ENCODE measurements at places on chromosomes 7 and 10.

- peak; percentile 95 for DNase-seq
These were observed 730.6 kb upstream of the IGFBP3 start for GRCh38 chr7:46651561-46652088.

DNA sequence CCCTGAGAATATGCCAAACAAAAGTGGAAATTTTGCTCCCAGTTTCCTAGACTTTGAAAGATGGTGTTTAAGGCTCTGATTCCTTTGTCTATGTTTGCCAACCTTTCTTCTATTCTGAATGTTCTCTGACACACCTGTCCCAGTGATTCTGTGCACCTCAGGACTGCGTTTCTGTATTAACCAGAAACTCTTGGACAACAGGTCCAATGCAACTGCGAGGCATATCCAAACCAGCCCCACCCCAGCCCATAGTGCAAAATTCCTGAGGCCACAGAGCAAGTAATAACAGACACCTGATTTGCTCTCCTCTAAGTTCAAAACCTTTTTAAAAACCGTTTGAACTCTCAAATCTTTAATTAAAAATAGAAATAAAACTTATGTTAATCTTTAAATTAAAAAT lies 37.0 kb upstream of the MSRB2 start:
- no peak for DNase-seq

DNA sequence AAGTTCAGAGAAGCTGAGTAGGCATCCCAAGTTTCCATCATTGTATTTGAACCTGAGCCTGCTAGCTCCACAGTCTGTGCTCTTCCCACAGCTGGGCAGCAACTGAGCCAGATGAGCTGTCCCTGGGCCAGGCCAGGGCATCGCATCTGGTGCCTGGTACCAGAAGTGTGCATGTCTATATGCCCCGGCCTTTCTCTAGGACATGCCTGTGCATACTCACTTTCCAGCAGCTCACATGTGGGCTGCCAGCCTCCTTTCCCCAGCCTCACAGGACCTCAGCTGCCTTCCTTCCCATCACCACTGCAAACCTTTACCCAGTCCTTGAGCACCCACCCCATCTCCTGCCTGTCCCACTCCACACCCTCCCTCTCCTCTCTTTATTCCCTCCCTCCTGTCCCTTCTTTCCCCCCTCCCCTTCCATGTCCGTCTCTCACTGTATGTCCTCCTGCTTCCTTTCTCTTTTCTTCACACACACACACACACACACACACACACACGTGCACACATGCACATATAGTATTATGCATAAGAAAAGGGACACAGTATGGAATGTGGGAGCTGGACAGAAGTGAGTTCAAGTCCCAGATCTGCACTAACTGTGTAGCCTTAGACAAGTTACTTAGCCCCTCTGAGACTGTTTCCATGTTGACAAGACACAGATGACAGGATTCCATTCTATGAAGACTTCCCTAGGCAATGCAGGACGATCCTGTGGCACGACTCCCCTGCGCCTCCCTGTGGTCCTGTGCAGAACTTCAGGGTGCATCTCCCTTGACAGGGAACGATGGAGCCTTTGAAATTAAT lies 10.9 kb downstream of the CDHR1 start:
- DNase-seq = no peak

DNA sequence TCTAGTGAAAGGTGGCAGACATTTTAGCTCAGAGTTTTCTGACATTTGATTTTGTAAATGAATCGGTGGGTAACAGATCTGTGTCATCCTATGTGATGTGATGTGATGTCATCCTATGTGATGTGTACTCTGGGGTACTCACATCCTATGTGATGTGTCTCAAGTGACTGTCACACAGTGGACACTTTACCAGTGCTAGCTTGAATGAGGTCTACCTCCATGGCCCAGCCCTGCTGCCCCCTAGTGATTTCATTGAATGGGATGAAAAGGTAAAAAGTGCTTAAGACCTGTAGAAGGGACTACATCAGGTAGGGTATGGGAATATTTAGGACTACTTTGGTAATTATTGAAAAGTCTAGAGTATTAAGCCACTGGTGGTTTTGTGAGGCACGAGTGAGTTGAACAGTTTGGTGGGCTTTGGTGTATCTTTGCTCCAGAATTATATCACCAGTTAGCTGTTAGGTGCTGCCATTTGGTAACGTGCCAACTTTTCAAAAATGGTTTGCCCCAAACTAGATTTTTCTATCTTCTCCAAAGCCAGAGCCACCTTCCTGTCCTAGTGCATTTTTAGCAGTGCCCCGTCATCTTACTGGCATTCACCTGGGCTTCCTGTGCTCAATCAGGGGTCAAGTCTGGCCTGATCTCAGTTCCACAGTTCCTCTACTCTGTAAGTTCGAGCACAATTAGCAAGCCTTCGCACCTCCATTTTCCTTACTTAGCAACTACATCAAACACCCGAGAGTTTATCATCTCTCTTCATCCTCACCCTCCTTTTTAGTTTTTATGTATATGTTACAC lies 9.7 kb downstream of the EIF4H start:
- DNase-seq = peak; percentile 21

DNA sequence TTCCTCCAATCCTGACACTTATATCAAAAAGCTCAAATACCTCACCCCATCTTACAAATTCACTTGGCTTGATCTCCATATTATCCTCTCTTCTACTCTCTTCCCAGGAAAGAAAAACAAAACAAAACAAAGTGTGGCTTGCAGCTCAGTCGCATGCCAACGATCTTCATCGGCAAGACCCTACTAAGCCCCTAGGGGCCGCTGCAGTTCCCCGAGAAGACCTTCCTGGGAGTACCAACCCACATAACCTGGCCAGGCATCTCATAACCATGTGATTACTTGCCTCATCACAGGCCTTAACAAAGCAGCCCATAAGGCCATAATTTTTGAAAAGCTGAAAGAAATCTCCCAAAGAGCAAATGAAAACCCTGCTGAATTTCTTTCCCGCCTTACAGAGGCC lies 103.7 kb downstream of the ZNF92 start:
- no peak for DNase-seq

DNA sequence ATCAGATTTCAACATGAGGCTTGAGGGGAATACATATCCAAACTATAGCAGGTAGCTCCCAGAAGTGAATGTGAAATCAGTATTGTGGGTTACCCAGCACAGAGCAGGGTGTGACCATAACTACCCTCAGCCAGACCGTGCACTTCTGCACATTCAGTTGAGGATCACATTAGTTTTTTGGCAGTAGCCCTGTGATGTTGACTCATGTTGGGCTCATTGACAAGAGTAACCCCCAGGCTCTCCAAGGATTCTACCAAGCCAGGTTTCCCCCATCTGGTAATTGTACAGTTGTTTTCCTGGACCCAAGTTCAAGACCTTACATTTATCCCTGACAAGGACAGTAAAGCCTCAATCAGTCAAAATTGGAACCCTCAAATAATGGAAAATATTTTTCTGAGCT lies 11.7 kb upstream of the CPA4 start:
- DNase-seq = no peak

GRCh38 chr7:144786522-144786921 lies 49.3 kb downstream of the TPK1 start:
- DNase-seq = no peak

DNA sequence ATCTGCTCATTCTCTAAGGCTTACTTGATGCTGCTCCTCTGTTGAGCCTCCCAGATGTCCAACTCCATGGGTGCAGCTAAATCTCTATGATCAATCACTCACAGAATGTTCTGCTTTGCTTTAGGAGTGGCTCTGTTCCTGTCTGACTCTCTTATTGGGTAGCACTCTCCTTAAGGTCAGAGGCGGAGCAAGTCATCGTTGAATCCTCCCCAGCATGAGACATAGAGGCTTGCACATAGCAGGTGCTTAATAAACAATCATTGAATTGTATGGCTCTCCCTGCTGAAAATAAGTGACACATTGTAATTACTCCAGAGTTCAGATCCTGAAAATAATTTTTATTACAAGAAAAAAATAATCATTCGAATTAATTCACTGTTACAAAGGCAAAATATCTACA lies 69.7 kb downstream of the NPS start:
- no peak for DNase-seq

DNA sequence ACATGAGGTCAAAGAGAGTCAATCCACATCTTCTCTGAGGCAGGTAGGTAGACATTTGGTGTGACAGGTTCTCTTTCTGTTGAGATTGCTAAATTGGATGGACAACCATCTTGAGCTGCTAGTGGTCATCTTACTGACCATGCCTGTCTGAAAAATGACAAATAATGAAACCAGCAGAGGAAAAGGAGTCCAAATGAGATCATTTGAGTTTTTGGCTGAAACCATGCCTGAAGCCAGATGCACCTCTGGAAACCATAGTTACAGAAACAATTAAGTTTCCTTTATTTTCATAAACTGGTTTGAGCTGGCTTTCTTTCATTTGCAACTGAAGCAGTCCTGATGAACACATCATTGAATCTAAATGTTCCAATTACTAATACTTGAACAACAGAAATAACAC lies 100.6 kb downstream of the ZNF438 start:
- DNase-seq = no peak

- DNase-seq = no peak
These were observed 180.2 kb upstream of the FZD1 start for GRCh38 chr7:91083855-91084644.

GRCh38 chr7:904847-905246 lies 28.5 kb downstream of the GET4 start:
- no peak for DNase-seq

GRCh38 chr7:51727441-51727840 lies 410.8 kb upstream of the COBL start:
- DNase-seq = no peak

- no peak for DNase-seq
These were observed 46.4 kb downstream of the RAMP3 start for GRCh38 chr7:45203936-45204445.

- DNase-seq = peak; percentile 58
These were observed 58.2 kb downstream of the RBM33 start for GRCh38 chr7:155702616-155703015.

GRCh38 chr10:89377705-89378637 lies at the start of gene IFIT1B:
IFIT1B (plus strand) TSS chr10:89378056; CDS start chr10:89378136, 80 bp downstream.
- DNase-seq = no peak

- no peak for DNase-seq
These were observed 15.6 kb upstream of the RTKN2 start for GRCh38 chr10:62284221-62284620.

GRCh38 chr10:35326466-35327235 lies 9.7 kb upstream of the CCNY start:
- no peak for DNase-seq

GRCh38 chr7:155721056-155721455 lies 76.6 kb downstream of the RBM33 start:
- no peak for DNase-seq

GRCh38 chr7:158771213-158771834 lies 58.0 kb downstream of the ESYT2 start:
- DNase-seq = no peak

GRCh38 chr7:74148491-74148890 lies 25.7 kb upstream of the EIF4H start:
- no peak for DNase-seq

DNA sequence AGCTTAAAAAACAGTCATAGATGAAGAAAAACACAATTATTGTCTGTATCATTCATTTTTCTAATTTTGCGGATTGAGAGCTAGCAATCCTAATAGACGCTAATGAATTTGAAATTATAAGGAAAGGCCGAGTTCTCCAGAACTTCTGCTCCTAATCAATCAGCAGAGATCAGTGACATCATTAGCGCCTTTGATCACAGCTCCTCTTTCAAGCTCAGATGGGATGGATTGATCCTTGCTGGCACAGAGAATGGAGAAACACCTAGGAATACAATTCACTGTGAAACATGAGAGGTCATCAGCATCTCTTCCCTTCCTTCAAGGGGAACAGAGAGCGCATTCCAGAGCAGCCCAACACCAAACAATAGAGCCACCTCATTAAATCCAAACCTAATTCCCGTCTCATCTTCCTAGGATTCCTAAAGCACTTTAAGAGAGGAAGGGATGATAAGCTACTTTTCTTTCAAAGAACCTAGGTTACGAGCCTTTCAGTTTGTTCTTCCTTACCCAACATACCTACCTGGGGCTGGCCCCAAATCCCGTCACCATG lies 24.4 kb downstream of the GLI3 start:
- no peak for DNase-seq

GRCh38 chr10:75430000-75430763 lies 1.2 kb upstream of the LRMDA start:
- no peak for DNase-seq

GRCh38 chr10:131830446-131831130 lies 70.2 kb upstream of the PPP2R2D start:
- DNase-seq = no peak

- DNase-seq = no peak
These were observed 38.0 kb downstream of the MEOX2 start for GRCh38 chr7:15648461-15648961.

DNA sequence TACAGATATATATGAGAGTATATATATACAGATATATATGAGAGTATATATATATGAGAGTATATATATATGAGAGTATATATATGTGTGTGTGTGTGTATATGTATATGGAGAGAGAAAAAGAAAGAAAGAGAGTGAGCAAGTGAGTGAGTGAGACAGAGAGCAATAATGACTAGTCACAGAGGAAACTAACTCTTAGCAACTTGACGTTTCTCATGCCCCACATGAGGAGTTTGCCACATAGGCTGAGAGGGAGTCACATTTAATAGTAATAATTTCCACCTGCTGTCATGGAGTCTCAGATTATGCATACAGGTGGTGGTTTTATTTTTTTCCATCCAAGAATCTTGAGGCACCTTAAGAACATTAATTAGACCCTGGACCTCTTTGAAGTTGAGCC lies 199.9 kb downstream of the GATA3 start:
- no peak for DNase-seq

DNA sequence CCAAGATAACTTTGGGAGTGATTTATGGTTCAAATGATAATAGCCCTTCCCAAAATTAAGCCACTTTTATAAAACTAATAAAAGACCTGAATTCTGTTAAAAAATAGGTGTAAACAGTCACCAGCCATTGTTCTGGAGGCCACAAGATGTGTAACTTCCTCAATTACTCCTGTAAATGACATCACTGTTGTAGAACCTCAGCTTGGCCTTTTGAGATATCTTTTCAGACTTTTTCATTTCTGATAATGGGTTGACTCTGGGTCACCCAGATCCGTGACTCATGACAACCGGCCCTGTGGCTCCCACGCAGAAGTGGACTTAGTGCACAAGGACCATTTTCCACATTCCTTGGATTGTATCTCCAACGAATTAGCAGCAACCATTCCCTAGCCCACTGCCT lies 106.6 kb downstream of the DKK1 start:
- DNase-seq = no peak

GRCh38 chr7:142910031-142910433 lies 23.5 kb downstream of the TRPV5 start:
- no peak for DNase-seq

GRCh38 chr10:21944727-21945386 lies 58.7 kb downstream of the DNAJC1 start:
- DNase-seq = no peak

DNA sequence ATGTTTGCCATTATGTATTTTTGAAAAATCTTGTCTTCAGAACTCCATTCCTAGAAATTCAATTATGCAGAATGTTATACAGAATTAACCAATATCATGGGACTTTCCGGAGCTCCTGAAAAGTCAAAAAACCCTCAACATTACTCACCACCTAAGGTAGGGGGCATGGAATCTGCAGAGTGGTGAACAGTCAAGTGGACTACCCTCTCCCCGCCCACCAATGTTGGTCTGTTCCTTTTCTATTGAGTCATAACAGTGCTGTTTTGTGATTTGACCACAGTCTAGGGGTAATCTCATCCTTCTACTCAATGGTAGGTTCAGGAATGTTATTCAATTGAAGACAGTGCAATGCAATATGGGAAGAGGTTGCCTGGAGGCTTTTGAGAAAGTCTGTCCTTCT lies 130.5 kb upstream of the HABP2 start:
- no peak for DNase-seq

- no peak for DNase-seq
These were observed 228.0 kb upstream of the MAGI2 start for GRCh38 chr7:79681454-79681853.

GRCh38 chr7:34357068-34357467 lies 300.9 kb upstream of the NPSR1 start:
- DNase-seq = no peak

All from keratinocyte (primary cell).